Vagina (tissue), 2 donors: ENCODE measurements at places on chromosomes 3 and 15.

DNA sequence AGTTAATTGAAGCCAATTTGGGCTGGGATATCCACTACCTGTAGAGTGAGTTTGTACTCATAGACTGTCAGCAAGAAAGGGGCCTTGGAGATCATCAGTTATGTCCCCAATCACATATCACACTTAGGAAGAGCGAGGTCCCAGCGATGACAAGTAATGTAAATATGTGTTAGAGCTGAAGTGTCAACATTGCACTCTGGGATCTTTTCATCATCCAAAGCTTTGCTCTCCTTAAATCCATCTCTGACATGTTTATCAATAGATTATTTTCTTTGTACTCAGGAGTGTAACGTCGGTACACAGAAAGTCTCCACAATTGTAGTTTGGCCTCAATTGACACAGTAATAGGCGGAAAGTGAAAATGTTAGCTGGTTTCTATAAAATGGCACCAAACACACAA, 113.7 kb upstream of the TPRG1 start:
- no peak for DNase-seq

GRCh38 chr3:79844176-79844575, 76.4 kb upstream of the ROBO1 start:
- no peak for DNase-seq

GRCh38 chr3:37627951-37628620, 233.6 kb upstream of the CTDSPL start:
- peak; percentile 77 for DNase-seq

- no peak for DNase-seq
Measured at GRCh38 chr3:188539037-188539436, 385.1 kb downstream of the LPP start.

DNA sequence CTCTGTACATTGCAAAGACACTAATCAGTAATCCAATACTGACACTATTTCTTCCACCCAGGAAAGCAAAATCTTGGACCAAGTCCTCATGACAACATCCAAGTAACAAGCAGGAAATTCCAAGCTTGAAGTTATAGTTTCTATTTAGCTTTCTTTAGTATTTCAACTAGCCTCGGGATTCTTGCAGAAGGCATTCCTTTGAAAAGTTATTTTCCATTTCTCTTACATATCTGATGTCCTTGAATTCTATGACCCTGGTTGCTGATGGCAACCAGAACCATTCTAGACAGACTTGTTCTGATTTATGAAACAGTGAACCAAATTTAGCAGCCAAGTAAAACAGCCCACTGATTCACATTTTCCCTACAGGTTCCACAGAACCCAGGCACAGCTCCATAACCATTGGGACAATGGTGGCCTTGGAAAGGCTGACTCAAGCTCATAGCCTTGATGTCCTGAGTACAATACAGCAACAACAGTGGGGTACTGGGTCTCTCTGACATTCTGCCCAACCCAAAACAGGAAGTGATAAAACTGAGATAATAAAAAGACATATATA, 26.5 kb downstream of the P3H2 start:
- no peak for DNase-seq

GRCh38 chr3:114827495-114827894, 319.6 kb downstream of the ZBTB20 start:
- no peak for DNase-seq

DNA sequence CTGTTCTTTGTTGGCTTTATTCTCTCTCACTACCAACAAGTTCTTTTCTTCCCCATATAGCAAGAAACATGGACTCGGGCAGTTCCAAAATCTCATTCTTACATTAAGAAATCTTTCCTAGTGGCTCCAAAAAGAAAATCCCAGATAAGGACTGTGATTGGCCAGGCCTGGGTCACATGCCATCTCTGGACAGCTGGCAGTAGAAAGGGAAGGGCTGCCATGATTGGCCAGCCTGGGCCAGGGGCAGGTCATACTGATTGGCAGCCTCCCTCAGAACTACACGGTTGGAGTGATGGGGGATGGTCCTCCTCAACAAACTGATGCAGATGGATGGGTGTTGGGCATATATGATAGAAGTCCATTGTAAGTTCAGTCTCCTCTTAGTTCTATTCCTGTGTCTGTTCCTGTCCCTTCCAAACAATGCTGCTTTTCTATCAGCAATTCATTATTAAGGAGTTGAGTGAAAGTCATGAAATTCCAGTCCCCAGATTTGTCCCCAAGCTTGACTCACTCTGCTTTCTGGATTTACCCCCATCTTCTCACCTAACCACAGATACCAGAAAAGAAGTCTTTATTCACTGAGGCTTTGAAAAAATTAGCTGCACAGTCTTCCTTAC, 175.5 kb downstream of the ATG7 start:
- DNase-seq = no peak

DNA sequence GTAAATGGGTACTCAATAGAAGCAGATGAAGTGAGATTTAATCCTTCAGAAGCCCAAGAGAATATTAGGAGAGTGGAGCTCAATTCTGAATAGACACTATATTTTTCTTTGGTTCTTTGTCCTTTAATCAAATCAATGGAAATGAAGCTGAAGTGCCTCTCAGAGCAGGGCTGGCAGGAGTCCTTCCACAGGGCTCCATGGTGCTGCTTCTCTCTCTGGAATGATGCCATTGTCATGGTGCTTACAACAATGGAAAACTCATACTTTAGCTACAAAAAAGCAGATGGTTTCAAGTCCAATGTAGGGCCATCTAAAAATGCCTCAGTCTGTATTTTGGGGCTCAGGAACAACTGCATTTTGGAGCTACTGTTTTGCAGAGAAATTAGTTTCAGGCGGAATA, 125.1 kb downstream of the SNRK start:
- no peak for DNase-seq

- DNase-seq = no peak
Measured at GRCh38 chr3:11625376-11626083, 18.2 kb downstream of the VGLL4 start.

GRCh38 chr3:191555037-191555436, 94.1 kb downstream of the PYDC2 start:
- DNase-seq = no peak

GRCh38 chr3:15361494-15362214, 29.3 kb upstream of the SH3BP5 start:
- DNase-seq = no peak

DNA sequence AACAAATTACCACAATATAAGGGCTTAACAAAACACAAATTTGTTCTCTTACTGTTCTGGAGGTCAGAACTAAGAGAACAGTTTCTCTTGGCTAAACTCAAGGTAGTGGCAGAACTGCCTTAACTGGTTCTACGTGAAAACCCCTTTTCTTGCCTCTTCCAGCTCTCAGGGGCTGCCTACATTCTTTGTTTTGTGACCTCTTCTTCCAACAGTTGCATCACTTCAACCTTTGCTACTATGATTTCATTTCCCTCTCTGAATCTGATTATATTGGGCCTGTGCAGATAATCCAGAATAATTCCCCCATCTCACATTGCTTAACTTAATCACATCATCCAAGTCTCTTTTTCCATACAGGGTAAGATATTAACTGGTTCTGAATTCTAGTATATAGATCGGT, 624.6 kb downstream of the ZPLD1 start:
- DNase-seq = no peak

DNA sequence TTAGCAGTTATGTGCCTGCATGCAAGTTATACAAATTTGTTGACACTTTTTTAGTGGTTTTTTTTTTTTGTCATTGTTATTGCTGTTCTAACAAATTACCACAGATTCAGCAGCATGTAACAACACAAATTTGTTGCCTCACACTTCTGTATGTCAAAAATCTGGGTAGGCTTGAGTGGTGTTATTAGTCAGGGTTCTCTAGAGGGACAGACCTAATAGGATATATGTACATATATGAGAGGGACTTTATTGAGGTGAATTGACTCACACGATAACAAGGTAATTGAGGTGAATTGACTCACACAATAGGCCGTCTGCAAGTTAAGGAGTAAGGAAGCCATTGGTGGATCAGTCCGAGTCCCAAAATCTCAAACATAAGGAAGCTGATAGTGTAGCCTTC, 15.0 kb upstream of the PLSCR1 start:
- no peak for DNase-seq

DNA sequence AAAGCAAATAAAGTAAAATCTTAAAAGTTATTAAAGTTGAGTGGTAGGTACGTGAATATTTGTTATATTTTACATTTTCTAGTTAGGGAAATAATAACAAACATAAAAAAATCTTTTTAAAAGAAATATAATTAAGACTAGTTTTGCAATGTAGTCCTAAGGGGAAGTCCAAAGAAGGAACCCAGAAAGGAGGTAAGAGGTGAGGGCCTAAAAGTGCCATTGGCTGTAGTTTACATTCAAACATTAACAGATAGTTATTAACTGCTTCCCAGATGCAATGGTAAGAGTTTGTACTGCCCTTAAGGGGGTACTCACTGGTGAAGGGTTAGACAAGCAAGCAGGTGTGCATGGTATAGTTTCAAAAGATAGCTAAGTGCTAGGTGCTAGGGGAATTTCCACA, 79.2 kb downstream of the B3GALNT1 start:
- no peak for DNase-seq

DNA sequence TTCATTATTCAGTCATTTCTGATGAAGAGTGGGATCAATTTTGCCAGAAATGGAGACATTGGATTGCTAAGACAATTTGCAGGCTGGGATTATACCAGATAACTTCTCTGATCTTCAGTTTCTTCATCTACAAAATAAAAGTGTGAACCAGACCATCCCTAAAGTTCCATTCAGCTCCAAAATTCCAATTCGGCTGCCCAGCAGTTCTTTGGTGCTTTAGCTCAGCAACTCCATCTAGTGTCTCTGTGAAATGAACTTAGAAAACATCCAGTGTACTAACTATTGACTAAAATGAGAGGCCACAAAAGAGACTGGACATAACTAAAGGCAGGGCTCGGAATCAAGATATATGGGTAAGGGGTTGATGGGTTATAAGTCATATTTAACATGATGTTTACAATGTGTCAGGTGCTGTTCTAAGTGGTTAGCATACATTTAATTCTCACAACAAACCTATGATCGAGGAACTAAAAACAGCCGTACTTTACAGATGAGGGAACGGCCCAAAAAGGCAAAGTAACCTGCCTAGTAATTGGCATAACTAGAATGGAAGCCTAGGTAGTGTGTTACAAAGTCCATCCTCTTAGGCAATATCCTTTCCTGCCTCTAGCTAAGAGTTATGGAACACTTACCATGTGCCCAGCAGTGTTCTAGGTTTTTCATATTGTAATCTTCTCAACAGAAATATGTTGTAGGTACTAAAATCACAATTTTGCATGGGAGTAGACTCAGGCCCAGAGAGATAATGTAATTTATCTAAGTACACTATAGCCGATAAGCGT, 17.0 kb downstream of the THAP10 start:
- no peak for DNase-seq
